ENCODE measurements at places on chromosomes 6 and 20.

GRCh38 chr6:3318226-3318625 is 59.5 kb downstream of the PSMG4 start:
- DNase-seq = no peak

DNA sequence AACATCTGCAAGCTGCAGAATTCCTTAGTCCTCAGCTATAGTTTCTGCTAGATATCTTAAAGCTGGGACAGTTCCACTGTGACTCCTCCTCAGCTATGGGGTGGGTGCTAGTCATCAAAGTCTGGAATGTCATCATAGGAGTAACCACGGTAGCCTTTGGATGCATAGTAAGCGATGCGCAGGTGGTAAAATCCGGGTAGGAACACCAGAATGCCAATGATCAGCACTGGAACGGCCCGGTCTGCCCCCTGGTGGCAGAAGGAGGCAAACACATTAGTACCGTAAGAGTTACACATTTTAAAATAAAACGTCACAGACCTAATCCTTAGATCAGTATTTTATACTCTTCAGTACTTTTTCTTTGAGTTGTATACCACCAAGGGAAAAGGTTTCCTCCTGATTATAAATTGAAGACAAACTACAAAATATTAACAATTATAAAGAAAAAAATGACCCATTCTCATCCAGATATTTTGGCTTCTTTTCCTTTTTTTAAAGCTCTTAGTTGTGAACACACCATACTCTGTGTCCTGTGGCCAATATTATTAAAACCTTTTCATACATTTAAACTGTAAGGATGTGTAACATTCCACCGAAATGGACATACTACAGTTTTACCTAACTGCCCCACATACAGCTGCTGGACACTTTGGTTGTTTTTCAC is 18.9 kb downstream of the PCNA start:
- peak; percentile 66 for DNase-seq

DNA sequence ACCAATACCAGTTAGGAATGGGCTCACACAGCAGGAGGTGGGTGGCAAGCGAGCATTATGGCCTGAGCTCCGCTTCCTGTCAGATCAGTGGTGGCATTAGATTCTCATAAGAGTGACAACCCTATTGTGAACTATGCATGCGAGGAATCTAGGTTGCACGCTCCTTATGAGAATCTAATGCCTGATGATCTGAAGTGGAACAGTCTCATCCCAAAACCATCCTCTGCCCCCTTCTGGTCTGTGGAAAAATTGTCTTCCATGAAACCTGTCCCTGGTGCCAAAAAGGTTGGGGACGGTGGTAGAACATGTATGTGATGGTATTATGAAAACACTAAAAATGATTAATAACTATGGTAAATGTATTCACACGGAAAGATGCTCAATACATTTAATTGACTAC is 99.7 kb upstream of the HIVEP1 start:
- no peak for DNase-seq

DNA sequence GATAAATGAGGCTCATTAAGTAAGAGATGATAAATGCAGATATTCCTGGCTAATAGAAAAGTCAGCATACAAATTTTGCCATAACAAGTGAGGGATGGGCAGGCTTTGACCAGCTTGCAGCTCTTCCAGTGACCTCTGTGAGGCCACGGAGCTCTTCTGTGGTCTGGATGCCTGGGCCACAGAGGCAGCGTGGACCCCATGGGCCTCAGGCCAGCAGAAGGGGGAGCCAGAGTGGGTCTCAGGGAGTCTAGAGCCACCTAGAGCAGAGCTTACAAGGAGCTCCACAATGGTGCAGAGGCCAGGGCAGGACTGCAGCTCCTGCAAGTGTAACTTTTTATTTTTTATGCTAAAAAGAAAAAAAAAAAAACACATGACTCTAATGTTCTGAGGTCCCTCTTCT is 165.1 kb downstream of the ARID1B start:
- no peak for DNase-seq

DNA sequence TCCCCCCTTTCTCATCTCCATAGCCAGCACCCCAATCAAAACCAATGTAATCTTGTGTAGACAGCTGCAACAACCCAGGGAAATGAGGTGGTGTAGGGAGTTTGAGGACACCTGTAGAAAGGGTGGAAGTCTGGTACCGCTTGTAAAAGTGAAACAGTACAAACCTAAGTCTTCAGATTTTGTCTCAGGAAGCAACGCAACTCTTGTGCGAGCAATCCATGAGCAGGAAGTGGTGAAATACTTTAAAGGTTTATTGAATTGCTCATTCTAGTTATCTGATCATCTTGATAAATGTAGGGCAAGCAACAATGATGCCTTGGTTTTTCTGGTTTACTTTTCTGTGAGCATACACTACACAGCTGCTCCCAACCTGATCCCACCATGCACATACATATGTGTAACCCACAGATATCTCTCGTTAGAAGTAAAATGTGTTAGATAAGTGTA is 71.1 kb upstream of the THEMIS start:
- DNase-seq = no peak

DNA sequence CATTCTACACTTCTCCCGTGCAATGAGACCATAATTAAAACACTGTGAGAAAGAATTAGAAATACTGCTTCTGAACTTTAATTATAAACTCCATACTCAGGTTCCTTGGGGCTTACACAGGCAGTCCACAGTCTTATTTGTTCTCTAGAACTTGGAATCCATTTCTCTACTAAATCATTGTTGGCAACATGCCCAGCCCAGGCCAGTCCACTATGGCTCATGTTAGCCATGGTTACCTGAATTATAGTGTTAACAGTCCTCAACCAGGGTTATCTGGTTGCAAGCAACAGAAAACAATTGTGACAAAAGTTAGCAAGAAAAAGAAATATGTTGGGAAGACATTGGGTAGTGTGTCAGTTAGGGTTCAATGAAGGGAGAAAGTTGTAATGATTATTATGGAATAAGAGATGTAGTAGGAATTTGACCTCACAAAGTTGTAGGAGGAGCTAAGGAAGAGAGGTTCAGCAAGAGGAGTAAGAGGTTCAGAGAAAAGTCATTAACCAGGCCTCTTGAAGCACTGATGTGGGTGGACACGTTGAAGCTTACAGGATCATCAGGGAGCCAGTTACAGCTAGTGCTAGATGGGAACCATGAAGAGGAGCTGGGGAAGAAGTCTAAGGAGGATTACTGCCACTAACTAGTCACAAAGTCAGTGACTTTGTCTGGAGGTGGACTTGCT is 352.5 kb upstream of the PRND start:
- DNase-seq = no peak

DNA sequence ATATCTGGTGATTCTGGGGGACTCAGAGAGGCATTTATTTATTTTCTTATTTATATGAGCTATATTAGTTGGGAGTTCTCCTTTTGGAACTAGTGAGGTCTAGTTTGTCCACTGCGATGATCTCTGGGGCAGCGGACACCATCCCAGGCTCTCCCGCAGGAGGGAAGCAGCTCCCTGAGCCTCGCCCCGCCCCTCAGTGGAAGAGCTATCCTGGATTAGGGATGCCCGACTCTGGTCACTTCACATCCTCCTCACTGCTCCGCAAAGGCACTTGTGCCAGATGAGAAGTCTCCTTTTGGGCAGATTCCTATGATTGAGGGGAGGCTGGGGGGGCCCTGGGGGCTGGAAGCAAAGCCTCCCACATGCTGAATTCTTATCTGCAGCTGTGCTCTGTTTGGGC is 3.6 kb upstream of the MAS1 start:
- DNase-seq = no peak

DNA sequence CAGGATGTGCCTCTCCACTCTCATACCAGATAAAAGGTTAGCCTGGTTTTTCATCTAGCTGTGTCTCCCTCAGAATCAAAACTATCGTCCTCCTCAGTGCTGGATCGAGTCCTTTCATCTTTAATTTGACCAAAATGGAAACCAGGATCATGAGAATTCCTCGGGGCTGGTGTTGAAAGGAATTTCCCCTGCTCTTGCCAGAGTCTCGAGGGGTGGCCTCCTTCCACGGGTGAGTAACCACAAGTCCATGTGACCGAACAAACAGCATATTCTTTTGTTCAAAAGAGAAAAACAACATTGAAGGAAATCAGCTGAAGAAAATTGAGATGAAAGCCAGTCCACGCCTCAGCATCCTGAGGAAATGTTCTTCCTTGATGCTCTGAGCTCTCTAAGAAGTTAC is 165.9 kb upstream of the CDYL start:
- no peak for DNase-seq

- DNase-seq = no peak
Observed at GRCh38 chr6:132464538-132465256, 48.2 kb downstream of the STX7 start.

- no peak for DNase-seq
Observed at GRCh38 chr6:27556406-27556805, 83.5 kb upstream of the ZNF184 start.

- no peak for DNase-seq
Observed at GRCh38 chr6:3693831-3694230, 57.7 kb downstream of the PXDC1 start.

- no peak for DNase-seq
Observed at GRCh38 chr20:14355791-14356190, 18.4 kb upstream of the FLRT3 start.

DNA sequence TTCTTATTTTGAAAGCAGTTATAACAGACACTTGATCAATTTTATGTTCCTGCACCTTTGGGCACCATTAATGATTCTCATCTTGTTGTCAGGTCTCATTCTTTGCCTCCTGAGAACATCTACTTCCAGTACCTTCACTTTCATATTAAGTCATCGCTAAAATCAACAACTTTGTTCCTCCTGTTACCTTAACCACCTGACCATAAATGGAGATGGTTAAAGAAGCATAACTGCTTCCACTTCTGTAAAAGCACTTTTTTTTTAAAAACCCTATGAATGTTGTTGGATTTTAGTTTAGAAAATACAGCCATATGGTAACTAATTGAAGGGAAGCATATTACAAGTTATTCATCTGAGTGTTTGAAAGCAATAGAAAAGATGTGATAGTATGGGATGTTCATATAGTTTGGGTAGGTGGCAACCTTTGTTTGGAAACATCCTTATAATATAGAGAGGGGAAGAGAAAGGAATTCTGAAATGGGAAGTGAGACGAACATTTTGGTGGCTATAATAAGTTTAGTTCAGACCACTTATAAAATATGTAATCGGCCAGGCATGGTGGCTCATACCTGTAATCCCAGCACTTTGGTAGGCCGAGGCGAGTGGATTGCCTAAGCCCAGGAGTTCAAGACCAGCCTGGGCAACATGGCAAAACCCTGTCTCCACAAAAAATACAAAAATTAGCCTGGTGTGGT is 53.9 kb downstream of the AFG1L start:
- no peak for DNase-seq

DNA sequence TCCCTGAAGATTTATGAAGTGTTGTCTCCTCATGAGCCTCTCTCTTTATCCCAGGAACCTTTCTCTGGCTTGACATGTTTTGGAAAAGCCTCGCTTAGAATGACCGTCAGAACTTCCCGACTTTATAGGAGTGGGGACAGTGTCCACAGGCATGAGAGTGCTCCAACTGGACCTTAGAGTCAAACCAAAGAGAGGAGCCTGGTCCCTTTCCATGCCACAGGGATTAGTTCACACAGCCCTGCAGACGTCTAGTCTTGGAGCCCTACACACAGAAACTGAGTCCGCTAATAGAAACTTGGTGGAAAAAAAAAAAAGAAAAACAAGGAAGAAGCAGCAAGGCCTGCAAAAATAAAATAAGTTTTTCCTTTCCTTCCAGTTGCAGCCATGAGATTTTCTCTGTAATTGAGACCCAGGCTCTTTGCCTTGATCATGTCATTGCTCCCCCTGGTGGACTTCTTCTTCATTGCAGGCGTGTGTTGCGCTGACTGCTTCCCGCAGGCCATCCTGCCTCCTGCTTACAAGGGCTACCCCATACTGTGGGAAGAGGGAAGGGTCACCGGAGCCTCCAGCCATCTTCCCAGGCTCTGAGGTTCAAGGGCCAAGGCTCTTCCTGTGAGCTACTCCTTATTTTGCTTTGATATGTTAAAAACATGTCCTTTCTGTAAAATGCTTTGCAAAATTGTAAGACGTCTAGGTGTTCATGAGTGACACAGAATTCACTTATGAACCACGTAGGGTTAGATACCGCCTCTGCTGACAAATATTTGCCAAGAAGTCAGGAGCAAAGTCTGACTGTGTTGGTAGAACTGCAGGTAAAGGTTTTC is 201.0 kb downstream of the UST start:
- DNase-seq = peak; percentile 52

- no peak for DNase-seq
Observed at GRCh38 chr20:62916703-62917476, 9.4 kb downstream of the DIDO1 start.

- DNase-seq = no peak
Observed at GRCh38 chr6:115835314-115835713, 225.4 kb downstream of the FRK start.

- DNase-seq = no peak
Observed at GRCh38 chr6:155031091-155031490, 36.0 kb downstream of the TIAM2 start.

GRCh38 chr6:108737594-108738546 is 110.4 kb upstream of the ARMC2 start:
- peak; percentile 36 for DNase-seq

- no peak for DNase-seq
Observed at GRCh38 chr6:106446983-106447382, 86.5 kb downstream of the CRYBG1 start.

DNA sequence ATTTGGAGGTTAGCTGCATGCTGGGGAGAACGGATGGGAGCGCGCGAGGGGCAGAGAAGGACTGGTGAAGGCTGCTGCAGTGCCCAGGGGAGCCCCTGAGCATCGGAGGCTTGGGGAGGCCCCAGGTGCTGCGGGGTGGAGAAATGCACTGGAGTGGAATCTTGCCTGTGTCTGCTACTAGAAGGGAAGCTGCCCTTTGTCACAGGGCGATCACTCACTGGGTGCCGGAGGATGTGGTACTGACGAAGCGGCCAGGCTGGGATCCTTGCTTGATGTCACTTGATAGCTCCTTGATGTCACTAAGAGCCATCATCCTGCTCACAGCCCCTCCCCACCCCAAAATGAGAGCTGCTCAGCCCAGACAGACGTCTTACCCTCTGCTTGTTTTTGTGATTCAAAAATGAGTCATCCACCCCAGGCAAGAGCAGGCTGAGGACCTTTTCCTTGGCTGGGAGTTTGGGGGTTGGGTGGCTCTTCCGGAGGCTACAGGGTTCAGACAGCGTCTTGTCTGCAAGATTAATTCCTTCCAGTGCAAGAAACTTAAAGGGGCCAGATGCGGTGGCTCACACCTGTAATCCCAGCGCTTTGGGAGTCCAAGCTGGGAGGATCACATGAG is 62.6 kb upstream of the PMEPA1 start:
- no peak for DNase-seq

Data from CD14-positive monocyte (primary cell).